SJCRH30 (cell line): ENCODE measurements at places on chromosomes 1 and 21. TPM values are rescaled to one million over a fixed set of nuclear protein-coding genes. Genes with fewer than 3 reads are reported as not detected.

DNA sequence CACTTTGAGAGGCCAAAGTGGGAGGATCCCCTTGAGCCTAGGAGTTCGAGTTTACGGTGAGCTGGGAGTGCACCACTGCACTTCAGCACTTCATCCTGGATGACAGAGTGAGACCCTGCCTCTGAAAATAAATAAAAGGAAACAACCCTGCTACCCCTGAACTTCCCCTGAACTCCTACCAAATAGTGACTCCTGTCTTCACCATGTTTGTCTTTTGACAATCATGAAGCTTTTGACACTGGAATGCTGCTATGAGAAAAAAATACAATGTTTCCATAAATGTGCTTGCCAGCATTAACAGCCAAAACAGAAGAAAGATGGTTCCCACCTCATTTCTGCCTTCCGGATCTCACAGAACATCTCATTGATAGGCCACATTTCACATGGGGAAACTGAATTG lies 10.4 kb downstream of the ZBTB8A start:
- DNase-seq, result no peak

DNA sequence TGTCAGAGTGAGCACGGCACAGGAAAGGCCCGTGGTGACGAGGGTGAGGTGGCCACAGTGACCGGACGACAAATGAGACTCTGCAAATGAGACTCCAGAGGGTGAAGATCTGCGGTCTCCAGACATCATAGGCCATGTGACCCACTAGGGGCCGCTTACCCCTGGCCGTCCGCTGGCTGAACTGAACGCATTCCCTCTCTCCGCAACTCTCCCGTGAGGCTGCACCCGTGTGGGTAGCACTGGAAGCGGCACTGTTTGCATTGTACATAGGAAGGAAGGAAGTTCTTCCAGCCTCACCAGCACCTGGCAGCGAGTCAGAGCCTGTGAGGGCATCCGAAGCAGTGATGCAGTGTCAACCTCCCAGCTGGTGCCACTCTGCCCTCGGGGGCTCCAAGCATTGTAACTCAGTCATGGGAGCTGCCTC lies 23.6 kb upstream of the SPSB1 start:
- no peak for DNase-seq

DNA sequence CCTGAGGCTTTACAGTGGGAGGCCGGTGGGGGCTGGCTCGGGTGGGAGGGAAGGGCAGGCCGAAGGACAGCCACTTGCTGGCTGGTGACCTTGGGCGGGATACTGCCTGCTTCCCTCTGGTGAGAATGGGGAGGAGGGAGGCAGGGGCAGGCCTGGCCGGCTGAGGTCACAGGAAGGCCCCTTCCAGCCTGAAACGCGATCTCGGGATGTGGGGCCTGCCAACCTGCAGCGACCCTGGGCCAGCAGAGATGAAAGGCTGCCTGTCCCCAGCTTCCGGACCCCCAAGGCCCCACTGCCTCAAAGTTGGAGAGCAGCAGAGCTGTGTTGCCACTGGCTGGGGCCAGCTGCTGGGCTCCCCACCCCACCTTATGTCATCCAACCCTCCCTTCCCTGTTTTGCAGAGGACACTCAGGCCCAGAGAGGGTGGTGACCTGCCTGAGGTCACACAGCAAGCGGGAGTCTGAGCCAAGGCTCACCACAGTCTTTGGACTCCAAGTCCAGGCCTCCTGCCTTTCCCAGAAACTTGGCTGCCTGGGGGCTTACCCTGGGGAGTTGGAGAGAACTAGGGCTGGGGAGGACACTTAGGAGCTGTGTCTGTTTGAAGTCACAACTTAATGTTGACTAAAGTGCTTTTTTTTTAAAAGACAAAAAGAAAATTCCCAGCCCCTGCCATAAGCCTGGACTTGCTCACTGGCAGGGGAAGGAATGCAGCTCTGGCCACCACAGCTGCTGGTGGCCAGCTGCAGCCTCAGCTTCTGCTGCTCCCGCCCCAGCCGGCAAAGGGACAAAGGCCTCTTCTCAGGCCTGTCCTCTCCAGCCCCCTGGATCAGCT lies 14.8 kb upstream of the WASF2 start:
- peak; percentile 97 for DNase-seq

- no peak for DNase-seq
Observed at GRCh38 chr1:30172299-30172694, 551.1 kb downstream of the MATN1 start.

GRCh38 chr1:64486193-64486592 lies 16.3 kb downstream of the CACHD1 start:
- no peak for DNase-seq

GRCh38 chr1:41545996-41546832 lies 61.7 kb upstream of the EDN2 start:
- no peak for DNase-seq

DNA sequence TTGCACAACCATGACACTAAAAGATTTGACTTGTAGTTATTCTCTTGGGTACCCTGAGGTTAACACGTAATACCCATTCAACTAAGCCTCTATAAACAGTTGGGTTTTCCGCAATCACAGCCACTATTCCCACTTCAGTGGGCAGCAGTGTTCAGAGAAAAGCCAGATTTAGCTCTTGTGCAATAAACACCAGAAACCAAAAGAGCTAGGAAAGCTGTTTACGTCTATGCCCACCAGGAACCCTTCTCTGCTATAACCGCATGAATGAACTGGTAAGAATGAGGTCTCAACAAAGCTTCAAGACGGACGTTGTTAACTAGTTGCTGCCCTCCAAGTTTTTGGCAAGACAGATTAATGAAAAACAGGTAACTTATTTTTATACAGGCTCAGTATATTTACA lies 101.3 kb downstream of the SLC45A1 start:
- DNase-seq, result no peak

- DNase-seq, result no peak
Observed at GRCh38 chr1:156747742-156748669, 3.5 kb downstream of the HDGF start.

DNA sequence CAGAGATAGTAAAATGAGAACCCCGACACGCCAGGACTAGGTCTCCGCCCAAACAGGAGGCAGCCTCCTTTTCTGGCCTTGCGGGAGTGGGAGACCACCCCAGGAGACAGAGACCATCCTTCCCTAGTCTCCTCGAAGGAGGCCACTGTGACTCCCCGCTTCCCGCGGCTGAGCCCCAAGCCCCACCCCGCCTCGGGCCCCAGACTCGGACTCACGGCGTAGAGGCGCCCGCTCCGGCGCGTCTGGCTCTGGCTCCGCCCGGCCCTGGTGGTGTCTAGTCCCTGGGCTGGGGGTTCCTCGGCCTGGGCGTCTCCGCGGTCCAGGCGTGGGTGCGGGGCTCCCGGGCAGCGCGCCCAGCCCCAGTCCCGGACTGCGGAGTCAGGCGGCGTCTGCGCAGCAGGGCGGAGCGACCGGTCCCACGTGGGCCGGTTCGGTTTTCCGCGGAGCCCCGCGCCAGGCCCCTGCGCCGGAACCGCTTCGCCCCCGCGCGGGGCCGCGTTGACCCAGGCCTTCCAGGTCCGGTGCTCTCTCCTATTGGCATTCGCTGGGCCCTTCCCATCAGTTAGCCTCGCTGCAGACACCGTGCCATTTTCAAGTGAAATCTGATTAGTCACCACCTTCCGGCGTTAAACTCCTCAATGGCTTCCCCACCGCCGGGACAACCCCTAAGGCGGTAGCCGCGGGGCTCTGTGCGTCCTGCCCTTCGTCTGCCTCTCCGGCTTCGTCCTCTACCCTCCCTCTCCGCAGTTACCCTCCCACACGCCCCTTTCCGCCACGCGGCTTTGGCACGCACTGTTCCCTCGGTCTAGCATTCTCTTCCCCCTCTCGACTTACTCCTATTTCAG lies at the start of gene C1orf216:
Gene C1orf216, minus strand, starts transcription at position 393 of the 845 bp plus-strand sequence. CDS start 2,563 bp downstream, outside the sequence.
- DNase-seq, result peak; percentile 58

SPATA45 gene
- not detected in 2 replicates for total RNA-seq

GNAT2 gene
- total RNA-seq, result 0.08 and 0.24 TPM in 2 replicates
